NK-92 treated with Interleukin-12 subunit alpha and Interleukin-12 subunit beta, amount 100 ng/mL, for 24 hours (cell line): ENCODE measurements at places on chromosomes 7 and 10.

DNA sequence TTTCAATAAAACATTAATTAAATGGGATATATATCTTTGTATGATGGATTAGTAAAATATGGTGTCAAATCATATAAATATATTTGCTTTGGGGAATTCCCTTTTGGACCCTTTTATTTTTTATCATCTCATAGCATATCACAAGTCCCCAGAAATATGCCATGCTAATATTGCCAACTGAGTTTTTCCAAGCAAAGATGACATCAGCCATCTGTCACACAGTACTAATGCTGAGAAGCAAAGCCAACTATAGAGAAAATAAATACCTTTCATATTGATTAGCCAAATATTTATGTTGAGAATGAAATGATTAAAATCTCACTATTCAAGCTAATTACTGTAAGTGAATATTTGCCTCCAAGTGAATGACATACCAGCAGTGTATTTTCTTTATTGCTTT is 575.3 kb downstream of the ETV1 start:
- no peak for DNase-seq

GRCh38 chr7:70795948-70796347 is 336.0 kb upstream of the GALNT17 start:
- no peak for DNase-seq

GRCh38 chr10:128642502-128642901 is 516.3 kb upstream of the MKI67 start:
- no peak for DNase-seq

- no peak for DNase-seq
Measured at GRCh38 chr7:28029051-28029450, 151.5 kb downstream of the JAZF1 start.

GRCh38 chr10:48249004-48249762 is 25.3 kb downstream of the FRMPD2 start:
- no peak for DNase-seq

- no peak for DNase-seq
Measured at GRCh38 chr7:19016140-19016539, 101.3 kb downstream of the TWIST1 start.

GRCh38 chr7:116425647-116426209 is 73.8 kb upstream of the CAV2 start:
- no peak for DNase-seq

GRCh38 chr7:78953090-78953489 is 500.4 kb downstream of the MAGI2 start:
- no peak for DNase-seq

DNA sequence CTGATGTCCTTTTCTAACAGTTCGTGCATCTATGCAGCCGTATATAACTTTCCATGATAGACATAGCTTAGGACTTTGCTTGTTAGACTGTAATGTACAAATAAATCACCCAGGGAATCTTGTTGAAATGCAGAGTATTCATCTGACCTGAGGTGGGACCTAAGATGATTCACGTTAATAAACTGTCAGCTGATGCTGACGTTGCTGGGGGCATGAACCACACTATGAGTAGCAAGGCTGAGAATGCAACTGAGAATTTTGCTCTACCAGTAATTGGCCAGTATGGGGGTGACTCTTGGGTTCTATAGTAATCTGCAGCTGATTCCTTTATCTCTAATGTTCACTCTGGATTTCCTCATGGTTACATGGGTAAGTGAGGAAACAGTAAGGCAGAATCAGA is 130.1 kb upstream of the MALRD1 start:
- no peak for DNase-seq

GRCh38 chr10:68251625-68252495 is 19.9 kb upstream of the ATOH7 start:
- DNase-seq: no peak

DNA sequence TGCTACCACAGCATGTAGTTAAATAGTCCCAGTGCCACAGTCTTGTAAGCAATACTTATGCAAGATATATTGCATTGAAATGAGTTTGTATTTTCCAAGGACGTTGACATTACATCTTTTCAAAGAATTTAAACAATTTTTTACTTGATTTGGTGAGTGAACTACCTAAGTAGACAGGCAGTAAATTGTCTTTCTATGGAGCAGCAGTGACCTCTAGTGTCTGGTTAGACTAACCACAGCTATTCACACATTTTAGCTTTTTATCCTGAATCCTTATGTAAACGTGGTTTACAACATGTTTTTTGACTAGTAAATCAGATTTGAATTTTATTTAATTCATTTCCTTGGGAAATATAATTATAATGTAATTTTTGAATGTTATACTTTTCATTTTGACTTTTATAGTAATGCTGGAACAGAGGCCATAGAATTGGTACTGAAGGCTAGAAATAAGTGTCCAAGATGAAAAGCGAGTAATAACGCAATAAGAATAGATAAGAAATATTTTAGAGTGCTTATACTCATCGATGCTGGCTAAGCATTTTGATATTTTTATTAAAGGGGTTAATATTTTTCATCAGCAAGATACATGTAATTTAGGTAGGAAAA is 5.6 kb downstream of the LRRTM3 start:
- no peak for DNase-seq

DNA sequence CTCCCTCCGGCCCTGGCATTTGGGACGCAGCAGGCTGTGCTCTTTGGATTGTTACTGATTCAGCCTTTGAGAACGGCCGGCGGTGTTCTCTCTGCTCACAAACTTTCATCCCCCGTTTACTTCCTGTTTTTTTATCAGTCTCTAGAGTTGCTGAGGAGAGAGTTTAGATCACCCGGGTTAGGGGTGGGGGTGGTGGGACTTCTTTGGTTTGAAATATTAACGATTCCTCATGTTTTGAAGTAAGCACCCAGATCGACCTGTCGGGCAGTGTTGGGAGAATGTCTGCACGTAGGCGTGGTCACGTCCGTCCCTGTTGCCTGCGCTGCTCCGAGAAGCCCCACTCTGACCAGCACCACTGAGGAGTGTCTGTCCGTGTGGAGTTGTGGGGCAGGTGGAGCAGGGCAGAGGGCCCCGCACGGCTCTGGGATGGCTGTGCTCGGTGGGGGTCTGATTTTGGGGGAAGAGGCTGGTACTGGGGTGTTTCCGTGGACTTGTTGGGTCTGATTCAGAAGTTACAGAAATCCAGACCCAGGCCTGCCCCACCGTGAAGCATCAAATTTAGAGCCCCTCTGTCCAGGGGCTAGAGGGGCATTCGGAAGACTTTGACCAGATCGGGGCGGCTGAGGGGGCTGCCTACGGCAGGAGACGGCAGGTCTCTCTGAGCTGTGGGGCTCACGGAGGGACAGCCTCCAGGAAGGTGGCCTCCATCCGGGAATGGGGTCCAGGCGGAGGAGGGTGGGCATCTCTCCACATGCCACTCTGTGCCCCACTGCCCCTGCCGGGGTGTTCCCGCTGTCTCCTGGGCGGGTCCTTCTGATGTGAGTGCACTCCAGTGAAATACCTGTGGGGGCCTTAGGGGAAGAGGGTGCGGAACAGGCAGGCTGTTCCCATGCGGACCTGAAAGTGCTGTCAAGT is 7.4 kb downstream of the INPP5A start:
- DNase-seq: no peak

- no peak for DNase-seq
Measured at GRCh38 chr10:14017467-14017866, 313.3 kb downstream of the FRMD4A start.

DNA sequence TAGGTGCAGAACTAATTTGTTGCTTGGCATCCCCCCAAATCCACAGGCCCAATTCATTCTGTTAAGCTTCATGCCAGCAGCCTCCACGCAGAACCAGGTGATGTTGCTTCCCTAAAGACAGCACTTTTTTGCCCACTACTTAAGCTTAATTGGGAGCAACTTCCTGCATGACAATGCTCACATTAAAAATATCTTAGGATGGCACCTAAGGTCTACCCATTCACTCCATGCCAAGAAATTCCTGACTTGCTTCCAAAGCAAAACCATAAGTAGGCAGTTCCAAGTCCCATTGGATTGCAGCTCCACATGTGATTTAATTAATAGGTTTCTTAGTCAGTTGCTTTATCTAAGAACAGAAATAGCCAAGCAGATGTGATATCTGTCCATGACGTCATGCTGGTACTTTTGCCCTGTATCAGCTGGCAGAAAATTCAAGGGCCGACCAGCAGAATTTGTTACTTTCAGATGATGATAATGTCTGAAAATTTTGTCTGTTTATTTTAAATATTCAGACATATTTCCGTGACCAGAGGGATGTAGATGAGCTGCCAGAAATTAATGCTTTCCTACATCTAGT is 325.5 kb downstream of the LHFPL3 start:
- no peak for DNase-seq

- no peak for DNase-seq
Measured at GRCh38 chr10:59276919-59277318, 85.4 kb downstream of the FAM13C start.

DNA sequence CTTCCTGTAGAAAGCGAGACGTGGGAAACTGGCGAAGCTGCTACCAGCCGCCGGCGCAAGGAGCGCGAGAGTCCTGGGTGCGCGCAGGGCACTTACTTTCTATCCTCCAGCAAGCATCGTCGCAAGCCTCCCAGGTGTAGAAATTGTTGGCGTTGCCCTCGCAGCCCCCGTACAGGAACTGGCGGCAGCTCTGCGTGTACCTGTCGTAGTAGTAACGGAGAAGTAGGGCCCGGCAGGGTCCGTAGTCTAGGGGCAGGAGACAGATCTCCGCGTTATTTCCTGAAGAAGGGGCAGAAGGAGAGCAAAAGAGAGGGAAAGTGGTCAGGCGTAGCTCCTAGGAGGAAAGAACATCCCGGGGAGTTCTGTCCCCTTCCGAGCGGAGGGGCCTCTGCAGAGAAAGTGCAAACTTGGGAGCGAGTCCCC is 501 bp downstream of the TFPI2 start:
- no peak for DNase-seq

DNA sequence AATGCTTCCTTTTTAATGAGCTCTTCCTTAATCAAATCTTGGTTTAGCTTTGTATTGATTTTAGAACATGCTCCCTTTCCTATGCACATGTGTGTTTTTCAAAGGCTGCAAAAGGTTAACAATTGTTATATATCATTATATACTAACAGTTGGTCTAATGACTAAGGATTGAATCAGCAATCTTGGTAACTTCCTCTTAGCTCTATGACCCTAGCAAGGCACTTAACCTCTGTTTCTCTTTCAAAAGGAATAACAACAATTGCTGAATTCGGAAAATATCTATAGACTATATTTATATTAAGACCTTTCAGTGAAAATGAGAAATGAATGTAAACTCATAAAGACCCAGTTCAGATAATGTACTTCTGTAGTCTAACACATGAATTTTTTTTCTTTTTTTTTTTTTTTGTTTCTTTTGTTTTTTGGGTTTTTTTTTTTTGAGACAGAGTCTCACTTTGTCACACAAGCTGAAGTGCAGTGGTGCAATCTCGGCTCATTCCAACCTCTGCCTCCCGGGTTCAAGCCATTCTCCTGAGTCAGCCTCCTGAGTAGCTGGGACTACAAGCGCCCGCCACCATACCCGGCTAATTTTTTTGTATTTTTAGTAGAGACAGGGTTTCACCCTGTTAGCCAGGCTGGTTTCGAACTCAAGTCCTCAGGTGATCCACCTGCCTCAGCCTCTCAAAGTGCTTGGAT is 48.8 kb downstream of the HOXA1 start:
- no peak for DNase-seq

DNA sequence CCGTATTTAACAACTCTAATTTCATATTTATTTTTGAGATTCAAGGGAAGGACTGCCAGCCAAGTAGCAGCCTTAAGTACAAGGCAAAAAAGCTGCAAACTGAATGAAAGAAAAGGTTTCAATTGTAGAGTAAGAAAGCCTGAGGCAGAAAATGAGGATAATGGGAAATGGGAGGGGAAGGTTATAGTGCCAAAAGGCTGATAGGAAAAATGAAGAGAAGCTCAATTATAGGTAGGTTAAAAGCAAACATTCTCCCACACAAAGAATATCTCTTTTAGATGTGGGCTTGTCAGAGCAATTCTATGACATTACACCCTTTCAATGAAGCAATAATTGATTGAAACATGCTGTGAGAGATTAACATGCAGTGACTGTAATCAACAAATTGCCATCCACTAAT is 175.3 kb downstream of the RAPGEF5 start:
- no peak for DNase-seq

DNA sequence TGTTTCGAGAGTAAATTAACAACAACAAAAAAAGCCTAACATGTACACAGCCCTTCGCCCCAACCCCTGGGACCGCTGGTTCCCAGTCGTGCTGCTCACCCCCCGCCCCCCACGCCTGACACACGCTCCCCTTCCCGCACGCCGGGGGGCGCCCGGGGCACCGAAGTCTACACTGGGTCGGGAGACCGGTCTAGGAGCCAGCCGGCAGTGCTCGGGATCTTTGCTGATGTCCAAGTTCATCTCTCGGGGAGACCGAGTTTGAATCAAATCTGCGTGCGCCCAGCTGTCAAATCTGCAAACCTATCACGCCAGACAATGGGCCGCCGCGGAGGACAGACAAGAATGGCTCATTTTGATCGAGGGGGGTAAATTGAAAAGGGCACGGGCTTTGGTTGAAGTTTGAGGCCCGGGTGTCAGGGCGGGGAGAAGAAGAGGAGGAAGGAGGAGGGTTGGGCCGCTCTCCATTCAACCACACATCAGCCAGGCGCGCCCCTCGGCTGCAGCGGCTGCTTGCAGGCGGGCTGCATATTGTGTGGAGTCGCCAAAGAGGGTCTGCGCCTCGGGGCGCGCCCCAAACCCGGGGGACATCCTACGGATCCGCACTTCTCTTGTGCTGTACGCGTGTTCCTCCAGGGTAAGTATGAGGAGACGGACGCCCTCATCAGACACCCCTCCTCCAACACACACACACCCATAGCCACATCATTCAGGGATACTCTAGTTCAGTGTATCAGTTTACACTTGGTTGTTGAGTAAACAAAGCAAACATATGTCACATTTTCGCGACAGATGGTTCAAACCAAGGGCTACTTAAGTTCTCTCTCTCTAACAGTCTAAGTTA is 1.3 kb upstream of the GFRA1 start:
- no peak for DNase-seq

DNA sequence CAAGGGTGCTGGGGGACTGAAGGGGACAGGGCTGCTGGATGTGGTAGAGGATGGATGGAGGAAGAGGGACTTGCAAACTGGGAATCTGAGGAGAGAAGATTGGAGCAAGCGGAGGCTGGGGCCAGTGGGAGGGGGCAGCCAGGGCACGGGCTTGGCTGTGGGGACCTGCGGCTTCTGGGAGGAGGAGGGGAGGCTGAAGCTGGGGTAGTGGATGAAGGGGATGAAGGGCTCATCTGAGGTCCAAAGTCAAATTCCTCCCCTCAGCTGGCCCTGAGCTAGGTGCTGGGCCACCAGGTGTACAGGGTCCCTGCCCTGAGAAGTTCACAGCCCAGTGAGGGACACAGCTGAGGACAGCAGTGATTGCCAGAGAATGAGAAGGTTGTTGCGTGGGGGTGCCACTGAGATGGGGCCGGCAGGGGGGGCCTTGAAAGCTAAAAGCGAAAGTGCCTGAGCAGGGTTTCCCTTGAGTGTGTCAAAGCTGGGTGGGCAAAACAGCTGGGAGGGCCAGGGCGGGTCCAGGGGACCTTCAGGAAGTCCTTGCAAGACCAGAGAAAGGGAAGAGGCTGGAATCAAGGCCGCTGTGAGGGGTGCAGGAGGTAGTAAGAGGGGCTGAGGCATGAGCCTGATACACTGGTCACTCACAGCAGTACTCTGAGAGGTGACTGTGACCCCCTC is 75.2 kb downstream of the MYL10 start:
- no peak for DNase-seq

- no peak for DNase-seq
Measured at GRCh38 chr7:33592718-33593117, 312.6 kb upstream of the BMPER start.
